ENCODE measurements at places on chromosomes 4 and X.

DNA sequence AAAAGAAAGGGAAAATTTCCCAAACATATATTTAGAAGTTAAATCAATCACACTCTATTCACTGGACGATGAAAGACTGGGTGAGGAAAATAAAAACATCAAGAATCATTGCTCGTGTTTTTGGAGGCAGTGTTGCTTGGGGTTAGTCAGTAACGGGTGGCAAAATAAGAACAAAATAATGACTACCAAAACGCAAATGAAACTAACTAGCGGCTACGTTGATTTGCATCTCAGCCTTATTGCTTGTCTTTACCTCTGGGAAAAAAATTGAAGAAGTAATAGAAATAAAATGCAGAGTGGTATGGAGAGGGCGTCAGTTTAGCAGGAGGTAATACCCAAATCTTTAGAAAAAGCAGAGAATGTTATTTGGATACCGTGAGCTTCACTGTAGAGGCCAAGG lies 86.4 kb upstream of the SORBS2 start:
- no peak for DNase-seq

GRCh38 chr4:149531861-149532260 lies 283.8 kb downstream of the IQCM start:
- DNase-seq: no peak

DNA sequence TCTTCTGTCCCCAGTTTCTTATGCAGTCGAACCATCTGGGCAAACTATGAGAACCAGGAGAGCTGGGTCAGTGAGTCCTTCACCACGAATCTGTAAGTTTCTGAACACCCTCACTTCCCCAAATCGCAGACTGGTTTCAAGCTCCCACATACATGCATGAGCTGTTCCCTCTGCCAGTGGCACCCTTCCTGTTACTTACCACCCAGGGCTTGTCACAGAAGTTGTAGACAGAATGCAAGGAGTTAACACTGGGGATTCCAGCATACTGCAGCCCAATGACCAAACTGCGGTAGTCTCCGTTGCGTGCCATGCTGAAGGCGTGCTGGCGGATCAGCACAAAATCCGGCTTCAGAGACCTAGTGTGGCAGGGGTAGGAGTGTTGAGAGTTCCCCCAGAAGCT lies 14.6 kb downstream of the SYN1 start:
- no peak for DNase-seq

DNA sequence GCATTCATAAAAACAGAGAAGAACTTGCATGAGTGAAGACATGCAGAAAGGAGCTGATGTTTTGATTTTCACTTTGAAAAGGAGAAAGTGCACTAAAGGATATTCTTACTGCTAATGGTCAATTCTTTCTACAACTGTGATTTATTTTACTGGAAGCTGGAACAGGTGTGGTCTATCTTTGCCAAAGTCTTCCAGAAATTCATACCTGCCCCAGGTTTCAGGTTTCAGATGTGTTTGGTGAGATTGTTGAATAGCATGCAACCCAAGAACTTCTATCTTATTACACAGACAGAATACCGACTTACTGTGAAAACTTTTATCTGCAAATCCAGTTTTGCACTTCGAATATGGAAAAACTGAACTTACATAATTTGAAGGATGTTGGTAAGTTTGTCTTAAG lies 388.3 kb downstream of the PDGFC start:
- DNase-seq: no peak

- DNase-seq: no peak
Measured at GRCh38 chr4:143921181-143921580, 15.8 kb upstream of the GYPE start.

DNA sequence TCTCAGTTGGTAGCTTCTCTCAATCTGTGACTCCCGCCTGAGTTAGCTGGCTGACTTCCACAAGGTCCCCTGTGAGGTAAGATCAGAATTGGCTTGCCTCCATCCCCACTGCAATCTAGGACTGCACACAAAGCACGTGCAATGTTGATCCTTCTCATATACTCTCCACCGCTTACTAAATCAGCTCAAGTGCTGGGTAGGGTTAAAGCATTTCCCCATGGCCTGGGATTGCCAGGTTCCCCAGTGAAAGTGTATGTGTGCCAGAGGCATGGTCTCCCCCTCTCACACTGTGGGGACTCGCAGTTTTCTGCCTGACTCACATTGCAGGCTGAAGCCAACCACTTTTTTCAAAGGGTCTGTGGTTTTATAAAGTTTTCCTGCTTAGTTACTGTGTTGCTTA lies 886.9 kb downstream of the FAM133A start:
- no peak for DNase-seq

GRCh38 chrX:51899741-51900140 lies 6.3 kb downstream of the MAGED1 start:
- no peak for DNase-seq

DNA sequence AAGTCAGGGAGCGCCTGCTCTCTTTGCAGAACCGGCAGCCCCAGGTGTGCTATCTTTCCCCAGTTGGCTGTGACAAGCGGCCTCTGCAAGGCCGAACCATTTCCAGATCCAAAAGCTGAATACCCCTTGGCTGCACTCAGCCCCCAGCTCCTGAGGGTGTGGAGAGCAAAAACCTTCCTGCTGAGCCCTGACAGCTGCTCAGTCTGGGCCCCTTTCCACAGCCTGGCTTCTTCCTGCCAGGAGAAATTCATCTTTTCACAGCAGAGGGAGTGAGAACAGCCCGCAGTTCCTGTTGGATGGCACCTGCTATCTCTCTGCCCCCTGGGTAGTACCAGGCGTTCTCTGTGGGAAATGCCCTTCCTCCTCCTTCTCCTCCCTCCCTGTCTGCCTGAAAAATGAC lies 78.4 kb downstream of the DRD5 start:
- no peak for DNase-seq

DNA sequence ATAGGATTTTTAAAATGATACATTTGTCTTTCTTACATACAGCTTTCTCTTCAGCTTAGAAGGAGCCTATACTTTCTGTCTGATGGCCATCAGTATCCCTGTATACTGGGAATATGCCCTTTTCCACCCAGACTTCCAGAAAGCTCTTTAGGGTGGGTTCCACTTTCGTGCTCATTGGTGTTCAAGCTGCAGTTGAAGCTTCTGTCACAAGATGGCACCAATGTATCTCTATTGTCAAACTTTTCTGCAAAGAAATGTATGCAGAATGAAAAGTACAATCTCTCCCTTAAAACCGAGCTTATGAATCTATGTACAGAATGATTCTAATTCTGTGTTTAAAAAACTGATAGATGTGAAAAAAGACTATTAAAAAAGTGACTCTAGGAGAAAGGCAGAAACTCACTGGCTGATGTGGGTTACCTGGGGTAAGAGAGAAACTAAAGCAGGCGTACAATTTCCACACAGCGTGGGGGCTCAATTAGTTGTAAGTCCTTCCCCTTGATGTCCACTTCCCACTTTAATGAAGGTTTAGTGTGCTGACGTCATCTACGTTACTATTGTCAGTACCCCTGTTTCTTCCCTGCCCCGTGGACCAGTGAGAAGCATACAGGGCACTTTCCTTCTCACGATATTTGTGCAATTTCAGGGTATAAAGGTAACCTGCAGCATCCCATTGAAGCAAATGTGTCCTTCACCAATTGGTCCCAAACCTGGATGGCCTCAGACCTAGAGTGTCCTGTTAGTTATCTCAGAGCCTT lies 57.3 kb upstream of the TCEAL2 start:
- no peak for DNase-seq

DNA sequence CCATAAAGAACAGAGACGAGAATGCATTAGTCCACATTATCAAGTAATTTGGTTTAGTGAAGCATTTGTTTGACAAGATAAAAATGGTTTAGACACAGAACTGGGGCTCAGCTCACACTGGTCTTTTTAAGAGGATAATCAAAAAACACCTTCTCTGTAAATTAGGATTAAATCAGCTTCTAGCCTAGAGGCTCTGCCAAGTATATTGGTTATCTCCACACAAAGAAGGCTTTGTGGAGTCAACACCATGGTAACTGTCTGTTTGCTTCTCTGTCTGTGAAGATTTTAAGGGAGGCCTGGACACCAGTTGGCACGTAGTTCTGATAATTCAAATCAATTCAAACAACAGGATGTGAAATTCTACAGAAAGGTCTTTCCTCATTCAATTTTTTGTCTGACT lies 687.0 kb downstream of the DMD start:
- DNase-seq: no peak

GRCh38 chr4:75180790-75181776 lies 248.2 kb downstream of the PARM1 start:
- DNase-seq: no peak

GRCh38 chrX:1416965-1417760 lies 25.2 kb upstream of the SLC25A6 start:
- no peak for DNase-seq

DNA sequence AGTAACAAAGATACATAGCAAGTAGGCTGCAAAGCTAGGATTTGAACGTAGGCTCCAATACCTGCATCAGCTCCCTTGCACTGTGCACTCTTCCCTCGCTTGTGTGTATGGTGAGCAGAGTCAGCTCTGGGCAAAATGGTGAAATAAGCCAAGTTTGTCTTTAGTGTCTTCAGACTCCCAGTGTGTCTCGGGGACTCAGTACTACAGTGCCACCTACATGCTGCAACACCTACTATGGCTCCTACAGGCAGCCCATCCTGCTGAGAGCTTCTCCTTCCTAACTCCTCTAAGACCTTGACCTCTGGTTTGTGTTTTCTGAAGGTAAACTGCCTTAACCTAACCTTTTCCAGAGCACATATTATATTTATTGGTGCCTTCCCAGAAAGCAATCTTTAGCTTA lies 42.5 kb downstream of the RTL9 start:
- DNase-seq: no peak

DNA sequence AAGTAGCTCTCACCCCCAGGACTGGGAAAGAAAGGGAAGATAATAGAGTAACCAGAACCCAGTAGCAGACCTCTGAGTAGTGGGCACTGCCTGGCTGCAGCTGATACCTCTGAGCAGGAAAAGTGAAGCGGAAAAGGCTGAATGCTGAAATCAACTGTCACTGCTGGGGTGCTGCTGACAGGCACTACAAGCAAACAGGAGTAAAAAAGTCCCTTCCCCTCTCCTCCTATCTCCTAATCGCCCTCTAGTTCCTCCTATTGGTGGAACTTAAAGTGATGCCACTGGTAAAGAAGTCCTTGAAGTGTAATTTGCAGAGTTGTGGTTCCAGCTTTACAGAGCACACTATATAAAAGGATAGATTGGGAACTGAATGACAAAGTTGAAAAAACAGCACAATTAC lies 32.8 kb upstream of the GLRB start:
- DNase-seq: no peak

- DNase-seq: no peak
Measured at GRCh38 chr4:142402156-142402555, 443.9 kb downstream of the INPP4B start.

DNA sequence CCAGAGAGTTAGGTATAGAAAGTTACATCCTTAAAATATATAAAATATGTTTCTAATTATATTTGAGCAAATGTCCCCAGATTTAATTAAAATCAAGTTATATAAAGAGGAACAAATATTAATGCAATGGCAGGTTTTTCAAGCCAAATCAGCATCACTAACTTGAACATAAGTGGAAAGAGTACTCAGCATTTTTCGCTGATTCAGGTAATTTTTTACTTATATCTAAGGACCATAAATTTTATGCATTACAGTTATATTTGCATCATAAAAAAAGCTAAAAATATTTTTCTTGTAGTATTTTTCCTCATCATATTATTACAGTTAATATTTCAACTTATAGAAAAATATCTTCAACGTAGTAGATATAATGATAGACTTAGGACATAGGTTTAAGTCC lies 1047.4 kb downstream of the FAM133A start:
- DNase-seq: no peak

DNA sequence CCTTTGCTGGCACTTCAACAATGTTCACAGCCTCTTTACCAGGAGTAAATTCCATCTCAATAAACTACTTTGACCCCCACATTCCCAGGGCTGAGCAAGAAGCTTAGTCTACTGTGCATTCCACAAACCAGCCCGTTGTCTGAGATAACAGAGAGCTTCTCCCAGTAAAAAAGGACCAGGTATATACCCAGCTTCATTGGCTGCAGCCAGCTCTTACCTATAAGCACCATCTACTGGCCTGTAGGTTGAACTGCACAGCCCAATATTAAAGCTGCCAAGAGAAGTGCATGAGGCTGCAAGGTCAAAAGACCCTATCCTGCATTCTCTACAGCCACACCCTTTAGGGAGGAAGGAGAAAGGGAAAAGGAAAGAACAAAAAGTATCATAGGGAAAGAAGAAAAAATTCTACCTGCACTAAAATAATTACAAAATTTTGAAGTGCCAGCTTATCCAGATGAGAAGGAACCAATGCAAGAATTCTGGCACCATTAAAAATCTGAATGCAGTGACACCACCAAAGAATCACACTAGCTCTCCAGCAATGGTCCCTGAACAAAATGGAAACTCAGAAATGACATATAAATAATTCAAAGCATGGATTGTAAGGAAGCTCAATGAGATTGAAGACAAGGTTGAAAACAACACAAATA lies 45.7 kb upstream of the INTU start:
- no peak for DNase-seq

GRCh38 chr4:141246243-141246642 lies 25.5 kb downstream of the ZNF330 start:
- DNase-seq: no peak

- DNase-seq: no peak
Measured at GRCh38 chrX:275476-275966, 5.7 kb upstream of the PLCXD1 start.

DNA sequence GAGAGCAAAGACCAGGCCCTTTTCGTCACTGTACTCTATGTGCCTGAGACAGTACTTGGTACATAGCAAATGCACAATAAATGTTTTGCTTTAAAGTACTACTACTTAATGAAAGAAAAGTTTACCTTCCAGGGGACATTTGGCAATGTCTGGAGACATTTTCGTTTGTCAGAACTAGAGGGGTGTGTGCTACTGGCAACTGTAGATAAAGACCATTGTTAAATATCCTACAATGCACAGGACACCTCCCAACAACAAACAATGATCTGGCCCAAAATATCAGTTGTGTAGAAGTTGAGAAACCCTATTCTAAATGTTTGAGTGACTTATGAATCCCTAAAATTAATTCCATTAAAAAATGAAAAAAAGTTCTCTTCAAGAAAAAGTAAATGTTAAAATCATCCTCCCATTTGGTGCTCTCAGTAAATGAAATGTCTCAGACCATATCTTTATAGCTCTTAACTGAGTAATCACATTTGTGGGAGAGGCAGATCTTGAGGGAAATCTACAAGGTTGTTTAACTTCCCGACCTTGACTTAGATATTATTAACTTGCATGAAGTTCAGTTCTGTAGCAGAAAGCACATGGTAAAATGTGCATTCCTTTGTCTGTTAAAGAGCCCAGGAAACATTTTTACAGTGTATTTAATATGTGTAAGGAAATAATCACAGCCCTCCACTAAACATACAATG lies 18.5 kb downstream of the EGFL6 start:
- DNase-seq: no peak

DNA sequence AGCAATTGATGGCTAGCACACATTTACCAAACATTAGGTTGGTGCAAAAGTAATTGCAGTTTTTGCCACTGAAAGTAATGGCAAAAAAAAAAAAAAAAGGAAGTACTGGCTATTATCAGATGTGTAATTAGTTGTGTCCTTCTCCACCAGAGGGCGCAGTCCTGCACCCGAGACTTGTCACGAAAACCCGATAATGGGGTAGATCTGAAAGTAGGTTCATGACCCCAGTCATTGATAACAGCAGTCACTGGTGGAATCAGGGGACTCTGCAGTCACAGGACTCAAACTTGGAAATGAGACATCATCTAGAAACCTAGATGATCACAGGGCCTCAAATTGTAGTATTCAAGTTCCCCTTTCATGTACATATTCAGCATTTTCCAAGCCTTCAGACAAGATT lies 13.1 kb upstream of the ACOT9 start:
- DNase-seq: peak; percentile 33

- DNase-seq: no peak
Measured at GRCh38 chr4:67522230-67522629, 23.1 kb downstream of the CENPC start.

GRCh38 chrX:100931925-100932285 lies 3.2 kb upstream of the XKRX start:
- DNase-seq: no peak

All from activated T-helper 1 cell treated with Interleukin-2 at 50 U/mL for 16 hours (primary cell).